ENCODE measurements at places on chromosomes 1 and 21.

DNA sequence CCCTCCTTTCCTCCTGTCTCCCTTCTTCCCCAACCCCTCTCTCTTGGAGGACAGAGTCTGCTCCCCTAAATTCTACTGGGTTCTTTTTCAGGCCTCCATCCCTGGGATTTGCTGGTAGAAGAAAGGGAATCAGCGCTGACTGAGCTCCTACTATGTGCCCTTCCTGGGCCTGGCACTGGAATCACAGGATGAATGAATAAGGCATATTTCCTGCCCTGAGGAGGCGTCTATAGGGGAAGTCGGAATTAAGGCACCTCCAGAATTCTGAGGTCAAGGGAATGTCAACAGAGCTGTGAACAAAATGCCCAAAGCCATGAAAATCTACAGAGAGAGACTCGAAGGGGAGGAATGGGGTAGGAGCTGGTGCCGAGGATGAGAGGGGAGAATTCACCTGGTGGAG is 17.4 kb upstream of the BTG2 start:
- no peak for DNase-seq

DNA sequence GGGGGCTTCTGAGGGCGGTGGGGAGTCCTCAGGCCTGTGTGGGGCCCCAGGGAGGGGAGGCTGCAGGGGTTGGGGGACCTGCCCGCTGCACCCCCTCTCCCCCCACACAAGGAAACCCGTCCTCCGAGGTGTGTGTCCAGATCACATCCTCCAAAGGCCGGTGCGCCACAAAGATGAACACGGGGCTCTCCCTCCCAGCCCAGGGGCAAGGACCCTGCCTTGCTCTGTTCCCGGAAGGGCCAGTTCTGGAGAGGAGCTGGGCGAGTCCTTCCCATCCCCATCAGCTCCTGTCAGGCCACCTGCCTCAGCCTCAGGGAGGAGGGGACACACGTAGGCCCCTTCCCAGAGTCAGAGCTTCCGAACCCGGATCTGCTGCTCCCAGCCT is 2.5 kb upstream of the TTLL10 start:
- DNase-seq: no peak

- no peak for DNase-seq
Observed at GRCh38 chr1:189175889-189176288, 1301.8 kb downstream of the BRINP3 start.

DNA sequence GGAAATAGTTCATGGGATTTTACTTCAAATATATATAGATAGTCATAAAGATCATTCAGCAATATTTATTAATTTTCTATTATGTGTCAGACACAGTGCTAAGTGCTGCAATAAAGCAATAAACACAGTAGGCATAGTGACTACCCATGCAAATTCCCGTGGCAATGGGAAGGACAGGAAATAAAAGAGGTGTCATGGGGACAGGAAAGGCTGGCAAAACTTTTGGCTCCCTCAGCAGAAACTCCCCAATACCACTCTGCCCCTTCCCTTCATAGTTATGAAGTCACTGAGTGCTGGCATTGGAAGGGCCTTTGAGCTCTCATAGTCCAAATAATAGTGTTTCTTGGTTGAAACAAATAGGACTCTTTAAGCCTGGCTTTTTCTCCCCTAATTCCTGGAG is 104.4 kb upstream of the DPT start:
- DNase-seq: no peak

- DNase-seq: no peak
Observed at GRCh38 chr1:202850593-202851362, 38.2 kb downstream of the RABIF start.

DNA sequence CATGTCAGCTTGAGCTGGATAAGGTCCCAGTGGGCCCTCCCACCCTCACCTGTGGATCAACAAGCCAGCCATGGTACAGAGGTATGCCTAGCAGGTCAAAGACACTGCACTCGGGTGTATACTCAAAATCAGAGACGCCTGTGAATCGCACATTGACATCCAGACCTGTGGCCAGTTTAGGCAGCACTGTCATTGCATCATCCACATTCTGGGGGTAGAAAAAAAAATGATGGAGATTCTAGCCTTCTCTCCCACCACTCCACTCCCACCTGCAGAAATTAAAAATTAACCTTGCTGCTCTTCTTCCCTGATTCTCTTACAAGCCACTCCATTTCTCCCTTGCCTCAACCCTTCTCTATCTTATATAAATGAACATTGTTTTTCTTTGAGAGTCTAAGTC is 6.3 kb downstream of the MINDY1 start:
- DNase-seq: no peak

DNA sequence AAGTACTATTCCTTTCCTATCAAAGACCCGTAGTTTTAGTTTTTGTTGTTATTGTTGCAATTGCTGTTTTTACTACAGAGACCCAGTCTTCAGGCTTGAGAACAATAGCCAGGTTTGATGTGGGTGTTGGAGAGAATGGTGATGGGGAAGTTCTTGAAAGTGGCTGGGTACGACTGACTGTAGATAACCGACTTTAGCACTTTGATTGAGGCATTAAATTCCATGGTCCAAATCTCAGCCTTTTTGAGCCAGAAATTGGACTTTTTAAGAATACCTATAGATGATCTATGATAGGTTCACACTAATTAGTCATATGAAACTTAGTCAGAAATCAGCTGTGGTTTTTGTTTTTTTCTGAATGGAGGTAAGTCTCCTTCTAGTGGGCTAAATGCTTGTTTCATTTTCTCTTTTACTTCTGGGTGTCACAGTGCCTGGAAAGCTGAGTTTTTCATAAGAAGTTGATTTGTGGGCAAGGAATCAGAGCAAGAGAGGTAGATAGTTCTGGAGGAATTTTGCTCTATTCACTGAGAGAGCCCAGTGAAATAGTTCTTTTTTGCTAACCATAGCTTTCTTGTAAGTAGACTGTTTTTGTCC is 2.8 kb downstream of the PPIH start:
- no peak for DNase-seq

DNA sequence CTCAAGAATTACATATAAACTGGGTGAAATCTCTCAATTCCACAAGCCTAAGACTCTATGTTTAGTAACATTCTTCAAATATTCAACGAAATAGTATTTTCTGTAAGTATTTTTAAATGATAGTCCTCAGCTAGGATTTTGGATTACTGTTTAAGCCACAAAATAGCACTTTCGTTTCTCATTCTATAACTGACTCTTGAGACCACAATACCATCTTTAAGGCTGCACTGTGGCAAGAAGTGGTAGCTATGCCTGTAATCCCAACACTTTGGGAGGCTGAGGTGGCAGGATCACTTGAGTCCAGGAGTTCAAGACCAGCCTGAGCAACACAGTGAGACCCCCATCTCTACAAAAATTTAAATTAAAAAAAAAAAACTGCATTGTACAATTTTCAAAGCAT is 126.7 kb downstream of the CDC42BPA start:
- no peak for DNase-seq

GRCh38 chr1:153987621-153988020 is 1.5 kb upstream of the RAB13 start:
- DNase-seq: no peak

- no peak for DNase-seq
Observed at GRCh38 chr1:186079084-186079684, 295.9 kb downstream of the TPR start.

GRCh38 chr1:227299688-227300087 is 18.6 kb downstream of the CDC42BPA start:
- no peak for DNase-seq

DNA sequence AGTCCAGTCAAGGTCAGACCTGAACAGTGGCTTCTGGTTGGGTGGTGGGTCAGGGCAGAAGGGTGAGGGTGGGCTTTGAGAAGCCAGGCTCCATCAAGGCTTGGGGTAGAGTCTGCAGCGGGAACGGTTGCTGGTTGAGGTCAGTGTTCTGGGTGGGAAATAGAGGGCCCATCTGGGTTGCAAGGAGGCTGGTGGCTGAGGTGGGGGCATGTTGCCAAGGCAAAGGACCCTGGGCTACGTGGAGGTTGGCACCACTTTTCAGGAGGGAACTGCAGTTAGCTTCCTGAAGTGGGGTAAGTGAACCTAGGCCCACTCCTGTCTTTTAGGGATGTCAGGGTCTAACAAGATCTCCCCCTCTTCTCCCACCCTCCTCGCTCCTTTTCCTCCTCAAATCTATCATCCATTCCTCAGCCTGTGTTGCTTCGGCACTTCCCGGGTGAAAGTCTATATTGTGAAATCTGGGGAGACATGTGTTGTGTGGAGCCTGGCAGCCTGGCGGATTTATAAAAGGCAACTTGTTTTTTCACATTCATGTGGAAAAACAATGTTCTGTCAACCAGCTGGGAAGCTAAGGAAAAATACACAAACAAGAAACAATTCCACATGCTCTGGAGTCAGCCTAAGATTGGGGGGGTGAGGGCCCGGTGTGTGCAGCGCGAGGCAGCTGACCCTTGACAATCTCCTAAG is 1.5 kb downstream of the IL22RA1 start:
- DNase-seq: no peak

DNA sequence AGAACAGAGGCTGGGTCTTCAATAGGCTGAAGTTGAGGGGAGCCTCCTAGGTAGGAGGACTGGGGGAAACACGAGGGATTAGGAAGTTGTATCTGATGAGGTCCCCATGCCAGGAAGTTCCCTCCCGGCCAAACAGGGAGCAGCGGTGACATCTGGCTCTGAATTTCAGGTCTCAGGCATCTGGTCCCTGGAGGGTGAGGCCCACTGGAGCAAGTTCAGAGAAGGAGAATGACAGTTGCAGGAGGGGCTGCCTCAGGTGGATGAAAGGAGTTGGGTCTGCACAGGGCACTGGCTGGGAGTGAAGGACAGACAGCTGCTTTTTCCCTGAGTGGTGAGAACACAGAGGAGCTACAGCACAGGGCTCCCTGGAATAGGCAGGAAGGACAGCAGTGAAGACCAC is 9.1 kb downstream of the TMEM9 start:
- DNase-seq: no peak
